ENCODE measurements at places on chromosomes 5 and 9. TPM values are rescaled to one million over a fixed set of nuclear protein-coding genes. Genes with fewer than 3 reads are reported as not detected.

- DNase-seq, result no peak
These were observed 26.6 kb downstream of the FXN start for GRCh38 chr9:69062195-69062594.

The PLPPR1 gene
- 17.6 TPM for polyA plus RNA-seq

The ZER1 gene
- polyA plus RNA-seq, result 38.0 TPM

DNA sequence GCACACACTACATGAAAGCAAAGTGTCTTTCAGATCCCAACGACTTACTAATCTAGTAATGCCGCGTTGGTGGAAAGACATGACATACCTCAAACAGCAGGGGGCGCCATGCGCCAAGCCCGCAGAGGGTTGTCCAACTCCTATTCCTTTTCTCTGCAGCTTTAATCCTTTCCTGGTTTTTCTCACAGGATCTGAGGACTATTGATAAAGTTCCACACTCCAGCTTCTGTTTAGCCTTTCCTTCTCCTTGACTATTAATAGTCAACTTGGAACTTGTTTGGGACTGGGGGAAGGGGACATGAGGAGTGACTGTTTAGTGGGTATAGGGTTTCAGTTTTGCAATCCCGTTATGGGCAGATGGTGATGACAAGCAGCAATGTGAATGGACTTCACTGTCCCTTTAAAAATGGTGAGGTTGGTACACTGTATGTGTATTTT lies 62.9 kb downstream of the OTULIN start:
- DNase-seq, result peak; percentile 60

The MRPL36 gene
- polyA plus RNA-seq, result 45.8 TPM

The FAM153A gene
- polyA plus RNA-seq, result 1.2 TPM

DNA sequence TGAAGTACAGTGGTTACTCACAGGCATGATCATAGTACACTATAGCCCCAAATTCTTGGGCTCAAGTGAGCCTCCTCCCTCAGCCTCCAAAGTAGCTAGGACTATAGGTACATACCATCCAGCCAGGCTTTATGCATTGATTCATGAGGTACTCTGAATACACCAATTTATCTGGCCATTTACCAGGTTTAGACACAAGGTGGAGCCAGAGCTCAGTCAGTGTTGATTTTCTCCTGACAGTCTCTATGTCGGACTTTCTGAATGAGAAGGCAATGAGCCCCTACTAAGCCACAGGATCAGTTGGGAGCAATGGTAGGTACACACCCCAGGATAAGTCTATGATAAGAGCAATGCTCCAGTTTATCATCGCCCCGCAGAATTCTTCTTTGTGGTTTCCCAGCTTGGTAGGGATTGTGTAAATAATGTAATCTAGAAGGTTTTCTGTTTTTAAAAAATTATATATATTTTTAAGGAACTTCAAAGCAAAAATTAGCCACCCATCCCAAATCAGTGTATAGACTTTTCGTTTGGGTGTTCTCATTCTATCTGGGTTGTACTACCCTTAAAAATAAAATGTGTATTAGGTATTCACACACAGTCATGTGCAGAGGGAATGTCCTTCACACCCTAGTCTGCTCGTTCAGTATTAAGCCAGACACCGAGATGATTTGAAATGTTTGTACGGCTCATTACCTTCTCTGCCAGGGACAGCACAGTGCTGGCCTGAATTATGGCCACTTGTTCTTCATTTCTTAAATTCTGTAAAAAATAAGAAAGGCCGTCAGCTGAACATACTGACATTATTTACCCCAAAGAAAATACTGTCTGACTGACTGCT lies 118.4 kb upstream of the DPYSL3 start:
- DNase-seq, result peak; percentile 55

DNA sequence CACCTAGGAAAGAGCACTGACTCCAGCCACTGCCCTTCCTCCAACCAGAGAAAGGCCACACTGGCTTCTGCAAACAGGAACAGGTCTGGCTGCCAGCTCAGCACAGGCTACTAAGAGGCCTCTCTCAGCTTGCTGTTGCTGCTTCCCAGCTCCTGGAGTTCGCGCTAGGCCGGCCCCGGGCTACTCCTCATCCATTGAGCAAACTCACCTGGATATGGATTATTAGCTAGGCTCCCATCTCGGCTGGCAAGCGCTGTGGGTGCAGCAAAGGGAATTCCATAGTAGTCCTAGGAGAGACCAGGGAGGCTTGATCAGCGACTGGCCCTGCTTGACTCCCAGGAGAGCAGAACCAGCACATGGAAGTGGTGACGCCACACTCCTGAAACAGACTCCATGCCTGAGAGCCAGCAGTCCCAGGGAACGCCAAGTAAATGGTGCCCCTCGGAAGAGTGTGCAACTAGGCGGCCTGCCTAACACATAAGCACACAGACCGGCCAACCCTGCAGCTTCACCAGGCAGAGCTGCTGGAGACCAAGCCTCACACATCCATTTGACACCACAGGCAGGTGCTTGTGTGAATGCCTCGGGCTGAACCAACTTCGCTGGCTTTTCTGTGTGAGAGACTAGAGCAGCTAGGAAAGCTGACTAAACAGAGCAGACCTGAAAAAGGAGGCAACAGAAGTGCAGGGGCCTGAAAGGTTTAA lies 107.2 kb downstream of the UBE2R2 start:
- DNase-seq, result no peak

DNA sequence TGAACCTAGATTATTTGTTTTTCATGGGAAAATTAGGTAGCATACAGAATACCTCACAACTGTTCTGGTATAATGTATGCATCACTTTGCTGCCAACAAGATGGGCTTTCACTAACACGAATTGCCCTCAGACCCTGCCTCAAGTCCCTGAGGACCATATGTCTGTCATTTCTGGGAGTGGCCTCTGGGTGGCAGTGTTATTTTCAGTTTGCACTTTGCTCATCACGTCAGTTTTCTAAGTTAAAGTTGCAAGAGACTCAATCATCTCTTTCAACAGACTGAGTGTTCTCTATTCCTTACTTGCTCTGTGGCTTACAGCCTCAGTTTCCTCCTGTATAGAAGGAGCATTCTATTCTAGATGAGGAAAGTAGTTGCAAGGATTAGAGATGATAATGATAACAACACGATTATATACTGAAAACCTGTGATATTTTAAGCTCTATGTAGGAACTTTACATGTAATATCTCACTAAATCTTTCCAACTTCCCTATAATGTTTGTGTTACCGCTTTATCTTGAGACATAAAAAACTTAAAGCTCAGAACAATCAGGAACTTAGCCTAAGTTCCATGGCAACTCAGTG lies 55.7 kb downstream of the TSSK1B start:
- peak; percentile 34 for DNase-seq

DNA sequence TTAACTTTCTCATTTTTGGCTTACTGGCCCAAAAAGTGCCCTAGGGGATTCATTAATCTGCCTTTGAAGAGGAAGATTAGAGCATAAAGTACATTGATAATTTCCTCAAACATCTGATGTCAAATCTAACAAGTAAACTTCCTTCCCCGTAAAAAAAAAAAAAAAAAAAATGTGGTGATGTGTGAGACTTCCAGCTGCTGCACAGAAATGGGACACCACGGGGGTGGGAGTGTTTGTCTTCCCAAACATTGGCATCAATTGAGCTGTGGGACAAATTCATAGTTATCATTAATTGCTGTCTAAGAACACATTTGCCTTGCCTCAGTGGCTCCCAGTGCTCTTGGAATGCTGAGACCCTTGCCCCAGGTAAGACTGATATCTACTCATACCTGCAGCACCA lies 149.6 kb downstream of the ADAMTS12 start:
- DNase-seq, result no peak

The PCDHA1 gene
- polyA plus RNA-seq, result not detected

DNA sequence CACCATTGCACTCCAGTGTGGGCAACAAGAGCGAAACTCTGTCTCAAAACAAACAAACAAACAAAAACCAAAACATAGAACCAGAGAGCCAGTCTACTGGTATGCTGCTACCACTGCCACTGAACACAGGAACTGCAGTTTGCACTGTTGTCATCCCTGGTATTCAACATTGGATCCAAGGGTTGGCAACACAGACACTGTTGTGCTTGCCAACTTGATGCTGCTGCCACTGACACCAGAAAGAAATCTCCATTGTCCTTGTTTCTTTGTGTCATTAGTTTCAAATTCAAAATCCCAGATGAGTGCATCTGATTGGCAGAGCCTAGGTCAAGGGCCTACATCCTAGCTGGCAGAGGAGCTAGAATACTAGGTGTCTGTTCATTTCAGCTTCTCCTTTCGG lies 16.2 kb downstream of the HINT1 start:
- DNase-seq, result no peak

- DNase-seq, result no peak
These were observed 130.4 kb upstream of the BASP1 start for GRCh38 chr5:17087035-17087434.

GRCh38 chr5:14528115-14528514 lies 53.5 kb upstream of the OTULINL start:
- DNase-seq, result no peak

DNA sequence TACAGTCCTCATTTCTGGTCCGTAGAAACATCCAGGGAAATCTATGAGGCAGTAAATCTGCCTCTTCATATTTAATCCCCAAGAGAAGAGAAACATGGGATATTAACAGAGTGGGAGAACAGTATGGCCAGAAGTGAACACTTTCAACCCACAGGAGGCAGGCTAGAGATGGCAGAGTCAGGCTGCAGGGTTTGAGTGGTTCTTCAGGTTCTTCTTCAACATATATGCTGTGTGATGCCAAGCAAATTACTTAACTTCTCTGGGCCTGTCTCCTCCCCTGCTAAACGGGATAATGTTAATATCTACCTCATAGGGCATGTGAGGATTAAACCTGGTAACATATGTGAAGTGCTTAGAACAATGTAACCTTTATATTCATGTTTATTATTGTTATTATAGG lies 321.8 kb downstream of the PSAT1 start:
- DNase-seq, result no peak

Measured in renal cortex interstitium (tissue), 15 donors.